ENCODE measurements at places on chromosomes 11 and 22. TPM values are rescaled to one million over a fixed set of nuclear protein-coding genes. Genes with fewer than 3 reads are reported as not detected.

DNA sequence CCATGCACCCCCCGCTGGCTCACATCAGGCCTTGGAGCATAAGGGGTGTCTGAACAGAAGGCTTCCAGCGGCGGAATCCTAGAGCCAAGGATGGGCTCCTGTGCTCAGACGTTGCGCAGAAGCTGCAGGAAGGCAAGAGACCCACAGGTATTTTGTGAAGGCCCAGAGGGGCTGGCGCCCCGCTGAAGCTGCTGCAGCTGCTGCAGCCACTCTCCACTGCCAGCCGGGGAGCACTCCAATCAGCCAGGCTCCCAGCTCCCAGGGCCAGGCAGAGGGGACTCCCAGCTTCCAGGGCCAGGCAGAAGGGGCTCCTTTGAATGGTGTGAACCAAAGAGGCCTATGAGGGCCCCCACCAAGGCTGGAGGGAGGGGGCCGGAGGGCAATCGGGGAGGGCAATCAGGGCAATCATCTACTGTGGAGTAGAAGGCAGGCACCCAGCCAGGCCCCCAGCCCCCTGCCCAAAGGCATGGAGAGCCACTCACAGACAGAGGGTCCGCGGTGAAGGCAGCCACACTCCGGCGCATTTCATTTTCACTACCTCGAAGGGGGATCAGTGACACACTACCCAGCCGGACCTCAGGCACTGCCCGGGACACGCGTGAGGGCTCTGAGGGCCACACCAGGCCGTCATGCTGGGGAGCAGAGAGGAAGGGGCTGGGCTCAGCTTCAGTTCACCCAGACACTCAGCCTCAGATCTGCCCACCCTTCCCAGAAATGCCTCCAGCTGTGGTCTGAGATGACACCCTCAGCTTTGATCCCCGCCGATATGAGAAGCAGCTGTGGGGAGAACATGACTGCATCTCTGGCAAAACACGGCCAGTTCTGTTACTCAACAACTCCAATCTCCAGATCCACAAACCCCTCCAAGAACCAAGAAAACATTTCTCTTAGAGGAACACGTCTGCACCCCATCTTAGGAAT is 11.6 kb upstream of the PDE2A start:
- peak; percentile 80 for DNase-seq

The MEI1 gene
- 0.41 TPM for total RNA-seq

The SORL1 gene
- total RNA-seq = 6.1 TPM

The INPPL1 gene
- 130 TPM for total RNA-seq

DNA sequence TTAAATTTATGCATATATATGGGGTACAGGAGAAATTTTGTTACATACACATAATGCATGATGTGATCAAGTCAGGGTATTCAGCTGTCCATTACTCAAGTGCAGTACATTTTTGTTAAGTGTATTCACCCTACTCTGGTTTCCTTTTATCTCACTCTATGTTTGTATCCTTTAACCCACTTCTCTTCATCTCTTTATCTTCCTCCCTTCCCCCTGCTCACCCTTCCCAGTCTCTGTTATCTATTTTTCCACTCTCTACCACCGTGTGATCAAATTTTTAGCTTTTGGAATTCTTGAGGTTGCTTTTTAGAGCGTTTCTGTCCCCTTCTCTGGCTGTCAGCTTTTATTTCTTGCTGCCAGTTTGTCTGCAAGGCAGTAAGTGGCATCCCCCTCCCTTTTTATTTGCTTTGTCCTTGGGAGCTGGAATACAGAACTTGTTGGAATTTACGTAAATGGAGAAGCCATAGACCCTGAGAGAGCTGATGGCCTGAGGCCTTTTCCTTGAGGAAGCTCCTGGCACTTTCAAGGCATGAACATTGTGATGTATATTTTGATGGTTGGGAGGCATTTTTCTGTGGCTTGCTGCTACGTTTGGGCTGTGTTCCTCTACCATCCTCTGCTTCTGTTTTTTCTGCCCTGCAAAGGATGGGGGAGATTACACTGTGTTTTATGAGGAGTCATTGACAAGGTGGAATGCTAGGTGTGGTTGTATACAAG is 148.6 kb downstream of the LDLRAD3 start:
- DNase-seq = no peak

DNA sequence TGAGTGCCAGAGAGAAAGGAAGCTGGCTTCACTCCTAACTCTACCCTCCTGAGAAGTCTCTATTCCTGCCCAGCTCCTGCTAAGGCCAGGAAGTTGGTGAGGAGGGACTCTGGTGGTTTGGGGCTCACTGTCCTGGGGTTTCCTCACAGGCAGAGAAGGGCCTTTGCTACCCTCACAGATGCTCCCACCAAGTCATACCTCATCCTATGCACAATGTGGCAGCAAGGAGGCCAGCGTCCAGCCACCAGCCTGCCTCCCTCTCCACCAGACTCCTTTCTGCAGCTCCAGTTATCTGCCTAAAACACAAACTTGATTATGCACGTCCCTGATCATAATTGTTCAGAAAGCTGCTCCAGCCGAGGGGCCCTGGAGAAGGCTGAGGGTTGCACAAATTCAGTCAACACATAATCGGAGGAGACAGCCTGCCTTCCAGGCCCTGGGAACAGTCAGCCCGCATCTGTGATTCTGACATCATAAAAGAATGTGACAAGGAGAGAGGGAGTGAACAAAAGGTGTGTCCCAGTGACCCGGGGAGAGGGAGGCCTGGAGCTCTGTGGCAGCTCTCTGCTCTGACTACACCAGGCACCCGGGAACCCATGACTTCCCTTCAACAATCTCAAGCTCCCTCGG is 28.8 kb downstream of the DKK3 start:
- DNase-seq = no peak

DNA sequence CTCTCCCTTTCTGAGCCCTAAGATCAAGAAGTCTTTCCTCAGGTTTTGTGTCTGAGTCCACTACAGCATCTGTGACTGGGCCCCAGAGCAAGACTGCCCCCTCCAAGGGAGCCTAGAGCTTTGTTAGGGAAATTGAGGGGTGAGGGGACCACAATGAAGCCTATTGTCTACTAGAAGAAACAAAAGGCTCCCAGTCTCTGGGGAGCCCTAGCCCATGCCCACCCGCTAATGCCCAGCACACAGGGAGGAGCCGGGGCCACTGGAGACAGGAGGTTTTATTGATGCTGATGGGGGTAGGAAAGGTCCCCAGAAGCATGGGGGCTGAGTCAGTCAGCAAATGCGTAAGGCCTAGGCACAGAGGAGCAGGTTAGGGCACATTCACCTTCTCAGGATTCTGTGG is 14.0 kb downstream of the RHOG start:
- DNase-seq = no peak

DNA sequence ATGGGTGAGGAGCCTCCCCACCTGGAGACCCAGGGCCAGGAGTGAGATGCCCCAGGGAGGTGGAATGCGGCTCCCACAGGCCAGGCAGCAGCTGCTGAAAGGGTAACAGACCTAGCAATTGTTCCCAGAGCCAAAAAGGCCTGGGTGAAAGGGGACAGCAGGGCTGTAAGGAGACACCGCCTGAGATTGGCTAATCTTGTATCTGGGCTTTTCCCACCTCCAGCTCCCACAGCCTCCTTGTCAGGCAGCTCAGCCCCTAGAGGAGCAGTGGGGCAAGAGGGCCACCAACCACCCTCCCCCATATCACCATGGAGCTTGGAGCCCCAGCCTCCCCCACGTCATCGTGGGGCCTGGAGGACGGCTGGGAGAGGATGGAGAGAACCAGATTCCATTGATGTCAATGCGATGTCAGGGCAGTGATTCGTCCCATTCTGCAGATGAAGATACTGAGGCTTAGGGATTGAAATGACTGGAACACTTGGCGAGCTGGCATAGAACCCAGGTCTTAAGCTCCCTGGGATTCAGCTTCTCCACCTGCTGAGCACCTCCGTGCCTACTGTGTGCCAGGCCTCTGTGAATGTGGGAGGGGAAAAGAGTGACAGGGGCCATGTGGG is 2.9 kb upstream of the MGAT3 start:
- DNase-seq = no peak

The MRPL49 gene
- total RNA-seq = 35.8 TPM

The NEFH gene
- 0.27 TPM for total RNA-seq

The APOA4 gene
- total RNA-seq = not detected

The OR52I1 gene
- total RNA-seq = not detected

DNA sequence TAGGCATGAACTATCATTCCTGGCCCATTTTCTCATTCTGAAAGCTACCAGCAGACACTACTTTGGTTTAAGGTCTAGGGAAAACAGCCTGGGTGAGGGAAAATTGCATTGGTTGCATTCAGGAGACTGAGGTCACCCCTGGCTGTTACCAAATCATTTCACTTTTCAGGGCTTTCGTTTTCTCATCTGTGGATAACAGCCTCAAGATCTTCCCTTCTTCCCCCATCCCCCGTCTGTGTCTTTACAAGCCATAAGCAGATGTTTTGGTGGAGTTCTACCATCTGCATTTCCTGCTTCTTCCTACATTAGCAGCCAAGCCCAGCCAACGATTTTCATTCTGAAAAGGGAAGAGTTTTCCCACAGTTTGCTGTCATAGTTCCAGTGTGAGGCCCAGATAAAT is 130.4 kb downstream of the HIPK3 start:
- no peak for DNase-seq

- DNase-seq = no peak
These were observed 110.2 kb upstream of the SESN3 start for GRCh38 chr11:95341221-95341620.

DNA sequence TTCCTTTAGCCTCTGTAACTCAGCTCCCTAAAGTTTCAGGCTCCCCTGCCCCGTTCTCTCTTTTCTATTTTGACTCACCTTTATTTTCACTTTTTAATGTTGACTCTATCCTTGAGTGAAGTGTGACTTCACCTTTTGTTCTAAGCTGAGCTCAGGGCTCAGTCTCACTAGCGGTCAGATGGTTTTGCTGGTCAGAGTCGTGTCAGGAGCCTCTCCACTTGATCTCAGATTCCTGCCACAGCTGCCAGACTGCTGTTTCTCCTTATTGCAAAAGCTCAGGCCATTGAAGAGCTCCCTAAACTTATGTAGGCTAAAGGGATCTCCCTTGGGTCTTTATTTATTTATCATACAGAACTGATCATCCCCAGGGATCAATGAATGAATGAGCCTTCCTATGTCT is 13.7 kb upstream of the POU2AF2 start:
- DNase-seq = no peak

DNA sequence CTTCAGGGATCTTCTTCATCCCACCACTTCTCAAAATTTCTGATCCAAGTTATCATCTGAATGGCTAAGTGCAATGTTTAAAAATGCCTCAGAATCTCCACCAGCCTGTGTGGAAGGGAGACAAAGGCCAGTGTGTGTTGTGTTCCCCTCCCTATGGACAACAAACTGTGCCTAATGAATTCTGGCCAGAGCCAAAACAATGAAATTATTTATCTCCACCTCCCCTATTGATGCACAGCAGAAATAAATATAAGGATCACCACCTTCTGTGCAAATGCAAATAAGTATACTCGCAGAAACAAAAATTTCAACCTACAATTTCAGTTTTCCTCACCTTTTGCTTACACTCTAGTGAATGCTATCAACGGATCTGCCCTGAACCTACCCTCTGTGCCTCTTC is 75.8 kb downstream of the GAB2 start:
- DNase-seq = no peak

The SLC1A2 gene
- 3.8 TPM for total RNA-seq

DNA sequence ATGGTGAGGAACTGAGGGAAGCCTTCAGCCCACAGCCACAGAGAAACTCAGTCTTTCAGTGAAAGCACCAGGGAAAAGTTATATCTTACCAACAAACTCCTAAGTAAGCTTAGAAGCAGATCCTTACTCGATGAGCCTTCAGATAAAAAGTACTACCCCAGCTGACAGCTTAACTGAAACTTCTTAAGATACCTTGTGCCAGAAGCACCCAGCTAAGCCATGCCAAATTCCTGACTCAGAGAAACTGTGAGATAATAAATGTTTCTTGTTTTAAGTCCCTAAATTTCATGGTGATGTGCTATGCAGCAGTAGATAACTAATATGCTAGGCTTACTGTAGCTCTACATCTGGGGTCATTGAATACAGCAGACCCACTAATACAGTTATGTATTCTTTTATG is 2025.0 kb downstream of the LRRC4C start:
- DNase-seq = no peak

The SIK2 gene
- total RNA-seq = 15.9 TPM

The SEZ6L gene
- total RNA-seq = 0.08 TPM

- DNase-seq = no peak
These were observed 50.2 kb upstream of the PICALM start for GRCh38 chr11:86119077-86119476.

- peak; percentile 88 for DNase-seq
These were observed 9.1 kb upstream of the CLCF1 start for GRCh38 chr11:67382276-67383136.

DNA sequence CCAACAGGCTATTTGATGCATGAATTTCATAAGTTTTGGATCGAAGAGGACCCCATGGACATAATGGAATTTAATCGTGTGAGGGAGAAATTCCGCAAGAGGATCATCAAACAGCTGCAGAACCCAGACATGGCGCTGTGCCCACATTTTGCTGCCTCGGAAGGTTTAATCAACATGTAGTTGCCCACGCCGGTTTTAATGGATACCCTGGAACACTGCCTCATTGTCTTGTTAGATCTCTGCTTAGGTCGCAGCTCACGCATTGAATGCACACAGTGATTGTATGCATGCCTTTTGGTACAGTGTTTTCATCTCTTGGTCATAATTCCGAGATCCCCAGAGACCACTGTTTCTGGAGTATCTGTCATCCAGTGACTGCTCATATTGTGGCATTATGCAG is 46.8 kb downstream of the SLN start:
- DNase-seq = no peak

DNA sequence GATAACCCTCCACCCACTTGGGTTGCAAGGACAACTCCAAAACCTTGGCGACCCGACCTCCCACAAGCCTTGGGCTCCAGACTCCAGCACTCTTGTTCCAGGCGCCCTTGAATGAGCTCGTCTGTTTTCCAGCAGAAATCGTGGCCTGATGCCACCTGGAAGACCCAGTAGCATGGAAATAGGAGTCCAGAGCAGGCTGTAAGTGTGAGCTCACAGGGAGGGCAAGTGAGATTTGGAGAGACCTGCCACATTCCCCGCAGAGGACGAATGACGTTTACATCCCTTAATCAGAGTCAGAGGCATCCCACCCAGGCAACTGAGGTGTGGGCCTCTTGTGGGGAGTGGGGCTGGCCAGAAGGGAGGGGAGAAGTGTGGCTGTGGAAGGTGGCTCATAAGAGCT is 71.9 kb downstream of the LDLRAD3 start:
- DNase-seq = no peak

GRCh38 chr11:67211656-67212436 is 54.4 kb upstream of the GRK2 start:
- no peak for DNase-seq

GRCh38 chr11:92329137-92329536 is 104.5 kb downstream of the FAT3 start:
- no peak for DNase-seq

DNA sequence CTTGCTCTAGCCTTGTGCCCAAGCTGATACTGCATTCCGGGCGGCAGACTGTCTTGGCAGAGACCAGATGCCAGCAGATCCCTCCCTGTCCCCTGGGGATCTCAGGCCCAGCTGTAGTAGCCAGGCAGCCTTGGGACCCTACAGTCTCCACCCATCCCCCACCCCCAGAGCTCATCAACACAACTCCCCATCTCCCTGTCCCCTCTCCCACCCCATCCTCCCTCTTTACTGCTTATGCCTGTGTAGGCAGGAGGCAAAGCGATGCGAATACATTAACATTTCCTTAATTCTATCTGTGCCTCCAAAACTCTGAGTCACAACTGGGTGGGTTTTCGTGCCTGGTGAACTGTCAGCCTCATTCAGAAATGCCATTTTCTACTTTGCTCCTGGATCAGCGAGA is 547.6 kb downstream of the BUD13 start:
- DNase-seq = no peak

The IFITM1 gene
- total RNA-seq = 125 TPM
